ENCODE measurements at places on chromosomes 5 and 9. TPM values are rescaled to one million over a fixed set of nuclear protein-coding genes. Genes with fewer than 3 reads are reported as not detected.

The SFXN1 gene
- total RNA-seq: 18.1 TPM

DNA sequence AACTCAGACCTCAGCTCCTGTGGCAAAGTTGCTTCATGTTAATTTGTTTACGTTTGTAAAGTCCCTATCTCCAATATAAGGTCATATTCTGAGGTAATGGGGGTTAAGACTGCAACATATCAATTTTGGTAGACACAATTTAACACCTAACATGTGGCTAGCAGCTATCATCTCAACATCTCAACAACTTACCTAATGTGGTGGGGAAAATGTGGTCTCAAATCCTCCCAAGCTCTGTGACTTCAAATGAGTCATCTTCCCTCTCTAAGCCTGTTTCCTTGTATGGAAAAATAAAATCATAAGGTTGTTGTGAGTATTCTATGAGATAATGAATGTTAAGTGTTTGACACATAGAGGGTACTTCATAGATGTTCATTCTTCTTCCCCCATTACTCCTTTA lies 443.3 kb downstream of the CDK5RAP2 start:
- H3K4me3 ChIP-seq: no peak overlapping the region
- no peak overlapping the region for H3K27ac ChIP-seq
- no peaks in the 10 kb centered on the region for H3K27me3 ChIP-seq
- H3K4me1 ChIP-seq: no peaks in the 10 kb centered on the region
- no peak for DNase-seq

GRCh38 chr5:133957080-133957479 lies 11.3 kb downstream of the C5orf15 start:
- no peak overlapping the region for H3K4me3 ChIP-seq
- no peak overlapping the region for H3K27ac ChIP-seq
- peaks cover 53% of the 10 kb centered on the region for H3K36me3 ChIP-seq
- DNase-seq: no peak
- no peaks in the 10 kb centered on the region for H3K27me3 ChIP-seq

- no peaks in the 10 kb centered on the region for H3K36me3 ChIP-seq
- H3K4me3 ChIP-seq: no peak overlapping the region
- no peak for DNase-seq
- H3K27ac ChIP-seq: no peak overlapping the region
- H3K4me1 ChIP-seq: peaks cover 6% of the 10 kb centered on the region
- no peaks in the 10 kb centered on the region for H3K27me3 ChIP-seq
Measured at GRCh38 chr5:173622183-173623047, 6.0 kb upstream of the BOD1 start.

DNA sequence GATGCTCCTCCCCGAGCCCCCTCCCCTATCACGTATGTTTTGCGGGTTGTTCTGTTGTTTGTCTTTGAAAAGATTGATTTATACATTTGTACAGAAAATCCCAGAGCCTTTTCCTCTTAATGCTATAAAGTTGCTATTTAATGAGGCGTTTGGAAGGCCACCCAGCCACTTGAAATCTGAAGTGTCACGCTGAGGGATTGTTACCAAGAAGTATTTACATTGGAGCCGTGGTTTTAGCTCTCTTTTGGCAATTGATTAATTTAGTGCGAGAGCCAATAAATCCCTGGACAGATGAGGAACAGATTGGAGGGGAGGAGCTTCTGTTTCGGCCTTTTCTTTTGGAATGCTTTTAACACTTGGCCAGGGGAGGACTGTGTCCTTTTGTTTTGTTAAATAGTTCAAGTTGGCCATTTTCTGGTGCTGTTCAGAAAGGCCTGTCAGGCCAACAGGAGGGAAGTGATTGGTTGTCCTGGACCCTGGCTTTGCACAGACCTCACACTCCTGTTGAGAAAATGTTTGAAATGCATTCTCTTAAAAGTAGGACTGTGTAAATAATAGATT lies 250.2 kb downstream of the PDZD2 start:
- H3K36me3 ChIP-seq: no peaks in the 10 kb centered on the region
- DNase-seq: no peak
- H3K4me1 ChIP-seq: peaks cover 10% of the 10 kb centered on the region
- H3K27ac ChIP-seq: peak overlapping the region; percentile 9
- no peak overlapping the region for H3K4me3 ChIP-seq
- no peaks in the 10 kb centered on the region for H3K27me3 ChIP-seq

The RASGRF2 gene
- 6.7 TPM for total RNA-seq

The TCF7 gene
- total RNA-seq: 2.1 TPM

DNA sequence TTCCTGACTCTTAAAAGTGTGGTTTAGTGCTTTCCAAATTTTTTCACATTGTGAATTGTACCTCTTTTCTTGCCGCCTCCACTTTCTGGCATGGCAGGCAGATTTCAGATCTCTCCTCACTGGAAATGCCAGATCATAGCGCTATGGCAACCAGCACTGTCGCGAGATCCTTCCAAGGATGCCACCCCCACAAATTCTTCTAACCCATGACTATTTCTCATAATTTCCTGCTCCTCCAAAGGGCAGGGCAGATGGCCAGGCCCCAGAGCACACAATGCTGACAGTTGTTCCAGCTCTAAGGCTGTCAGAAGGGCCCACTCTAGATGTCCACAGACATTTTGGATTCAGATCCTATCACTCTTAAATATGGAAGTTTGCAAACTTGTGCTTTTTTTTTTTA lies 446.2 kb upstream of the RIOK2 start:
- H3K36me3 ChIP-seq: no peaks in the 10 kb centered on the region
- H3K4me3 ChIP-seq: no peak overlapping the region
- H3K27me3 ChIP-seq: no peaks in the 10 kb centered on the region

The SHISAL2B gene
- total RNA-seq: not detected

- H3K4me1 ChIP-seq: peaks cover 33% of the 10 kb centered on the region
- peaks cover 10% of the 10 kb centered on the region for H3K36me3 ChIP-seq
- no peaks in the 10 kb centered on the region for H3K27me3 ChIP-seq
- no peak overlapping the region for H3K4me3 ChIP-seq
- no peak for DNase-seq
Measured at GRCh38 chr5:14310901-14311300, 167.8 kb downstream of the TRIO start.

GRCh38 chr9:105119156-105119555 lies 125.3 kb upstream of the SLC44A1 start:
- H3K27ac ChIP-seq: no peak overlapping the region
- H3K4me1 ChIP-seq: no peaks in the 10 kb centered on the region
- DNase-seq: no peak
- H3K27me3 ChIP-seq: no peaks in the 10 kb centered on the region
- no peaks in the 10 kb centered on the region for H3K36me3 ChIP-seq

- H3K27me3 ChIP-seq: no peaks in the 10 kb centered on the region
- H3K36me3 ChIP-seq: no peaks in the 10 kb centered on the region
- H3K27ac ChIP-seq: peak overlapping the region; percentile 94
- H3K4me3 ChIP-seq: peak overlapping the region; percentile 90
- peaks cover 25% of the 10 kb centered on the region for H3K4me1 ChIP-seq
Measured at GRCh38 chr9:96566498-96567202, 53.0 kb downstream of the CDC14B start.

GRCh38 chr5:153809166-153809565 lies 229.5 kb downstream of the FAM114A2 start:
- H3K4me3 ChIP-seq: no peak overlapping the region
- no peaks in the 10 kb centered on the region for H3K36me3 ChIP-seq
- H3K4me1 ChIP-seq: no peaks in the 10 kb centered on the region
- no peak overlapping the region for H3K27ac ChIP-seq

DNA sequence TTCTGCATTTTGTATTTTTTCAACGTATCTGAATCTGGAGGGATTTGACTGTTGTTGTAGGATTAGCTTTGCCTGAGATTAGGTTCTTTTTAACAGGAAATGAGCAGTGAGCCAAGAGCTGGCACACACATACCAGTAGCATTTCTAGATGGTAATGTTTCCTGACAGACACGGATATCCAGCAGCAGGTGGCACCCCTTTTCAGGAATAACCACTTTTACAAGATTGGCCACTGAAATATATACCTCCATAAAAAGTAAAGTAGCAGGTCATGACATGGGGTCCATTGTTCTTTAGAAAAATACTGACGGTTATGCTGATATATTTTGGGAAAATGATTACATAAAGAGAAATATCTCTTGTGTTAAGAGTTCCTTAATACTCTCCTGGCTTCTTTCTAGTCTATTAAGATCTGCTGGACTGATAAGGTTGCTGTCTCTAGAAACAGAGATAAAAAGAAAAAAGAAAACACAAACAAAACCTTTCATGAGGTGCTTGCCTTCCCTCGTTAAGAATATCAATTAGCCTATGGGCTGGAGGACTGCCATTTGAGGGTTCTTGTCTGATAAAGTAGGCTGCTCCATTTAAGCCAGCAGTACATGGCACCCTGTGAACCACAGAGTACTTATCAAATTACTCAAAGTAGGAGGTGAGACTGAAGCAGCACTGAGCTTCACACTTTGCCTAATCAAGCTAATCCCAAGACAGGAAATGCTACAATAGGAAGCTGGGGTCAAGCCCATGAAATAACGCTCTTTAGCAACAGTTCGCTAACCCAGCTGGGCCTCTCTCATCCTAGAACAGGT lies 101.6 kb upstream of the PCA3 start:
- DNase-seq: no peak
- no peaks in the 10 kb centered on the region for H3K4me1 ChIP-seq

The C9orf153 gene
- 0.46 TPM for total RNA-seq

The FGF10 gene
- total RNA-seq: 3.7 TPM

GRCh38 chr9:124322618-124323432 lies 65.1 kb downstream of the NEK6 start:
- DNase-seq: no peak
- no peak overlapping the region for H3K4me3 ChIP-seq
- no peak overlapping the region for H3K27ac ChIP-seq
- H3K27me3 ChIP-seq: no peaks in the 10 kb centered on the region
- peaks cover 10% of the 10 kb centered on the region for H3K4me1 ChIP-seq

- H3K36me3 ChIP-seq: no peaks in the 10 kb centered on the region
- DNase-seq: no peak
- H3K27me3 ChIP-seq: no peaks in the 10 kb centered on the region
- peaks cover 6% of the 10 kb centered on the region for H3K4me1 ChIP-seq
- H3K4me3 ChIP-seq: no peak overlapping the region
Measured at GRCh38 chr9:72986522-72987116, 33.8 kb upstream of the ALDH1A1 start.

The SPINK6 gene
- not detected for total RNA-seq

The OMD gene
- total RNA-seq: 26.2 TPM

DNA sequence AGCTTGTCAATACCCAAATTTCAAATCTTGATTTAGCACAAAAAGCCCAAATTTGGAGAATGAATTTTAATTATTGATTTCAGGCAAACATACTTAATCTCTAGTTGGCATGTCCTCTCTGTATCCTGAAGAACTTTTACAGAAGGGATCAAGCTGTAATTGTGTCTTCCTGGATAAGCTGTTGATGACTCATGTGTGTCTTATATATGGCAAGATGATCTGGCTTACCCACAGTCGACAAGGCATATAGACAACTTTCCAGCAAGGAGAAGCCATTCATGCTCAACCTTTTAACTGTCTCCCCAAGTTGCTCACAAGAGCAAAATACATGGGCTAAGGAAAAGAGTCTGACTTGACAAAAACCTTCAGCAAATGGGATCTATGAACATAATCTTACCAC lies 112.5 kb upstream of the SLCO6A1 start:
- no peak overlapping the region for H3K27ac ChIP-seq
- no peaks in the 10 kb centered on the region for H3K4me1 ChIP-seq
- no peaks in the 10 kb centered on the region for H3K36me3 ChIP-seq
- DNase-seq: no peak

The POLR1E gene
- total RNA-seq: 36.8 TPM

DNA sequence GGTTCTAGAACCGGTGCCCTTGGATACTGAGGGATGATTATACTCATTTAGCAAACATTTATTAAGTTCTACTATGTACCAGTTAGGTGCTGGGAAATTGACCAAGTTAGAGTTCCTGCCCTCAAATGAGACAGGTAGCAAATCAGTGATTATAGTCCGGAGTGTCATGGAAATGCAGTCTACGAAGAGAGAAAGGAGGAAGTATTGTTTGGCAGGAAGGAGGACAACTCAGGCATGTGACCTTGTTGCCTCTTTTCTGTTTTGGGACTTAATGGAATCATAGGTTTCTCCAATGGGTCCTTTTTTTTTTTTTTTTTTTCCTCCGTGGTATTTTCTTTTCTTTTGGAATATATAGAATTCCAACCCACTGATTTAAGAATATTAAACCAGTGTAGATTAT lies 28.0 kb downstream of the OSTF1 start:
- H3K4me3 ChIP-seq: no peak overlapping the region
- H3K4me1 ChIP-seq: no peaks in the 10 kb centered on the region
- no peaks in the 10 kb centered on the region for H3K36me3 ChIP-seq
- H3K27ac ChIP-seq: no peak overlapping the region
- DNase-seq: no peak
- H3K27me3 ChIP-seq: no peaks in the 10 kb centered on the region

- no peaks in the 10 kb centered on the region for H3K27me3 ChIP-seq
- no peak for DNase-seq
- no peaks in the 10 kb centered on the region for H3K36me3 ChIP-seq
- no peaks in the 10 kb centered on the region for H3K4me1 ChIP-seq
Measured at GRCh38 chr5:38639377-38640358, 83.2 kb upstream of the LIFR start.

DNA sequence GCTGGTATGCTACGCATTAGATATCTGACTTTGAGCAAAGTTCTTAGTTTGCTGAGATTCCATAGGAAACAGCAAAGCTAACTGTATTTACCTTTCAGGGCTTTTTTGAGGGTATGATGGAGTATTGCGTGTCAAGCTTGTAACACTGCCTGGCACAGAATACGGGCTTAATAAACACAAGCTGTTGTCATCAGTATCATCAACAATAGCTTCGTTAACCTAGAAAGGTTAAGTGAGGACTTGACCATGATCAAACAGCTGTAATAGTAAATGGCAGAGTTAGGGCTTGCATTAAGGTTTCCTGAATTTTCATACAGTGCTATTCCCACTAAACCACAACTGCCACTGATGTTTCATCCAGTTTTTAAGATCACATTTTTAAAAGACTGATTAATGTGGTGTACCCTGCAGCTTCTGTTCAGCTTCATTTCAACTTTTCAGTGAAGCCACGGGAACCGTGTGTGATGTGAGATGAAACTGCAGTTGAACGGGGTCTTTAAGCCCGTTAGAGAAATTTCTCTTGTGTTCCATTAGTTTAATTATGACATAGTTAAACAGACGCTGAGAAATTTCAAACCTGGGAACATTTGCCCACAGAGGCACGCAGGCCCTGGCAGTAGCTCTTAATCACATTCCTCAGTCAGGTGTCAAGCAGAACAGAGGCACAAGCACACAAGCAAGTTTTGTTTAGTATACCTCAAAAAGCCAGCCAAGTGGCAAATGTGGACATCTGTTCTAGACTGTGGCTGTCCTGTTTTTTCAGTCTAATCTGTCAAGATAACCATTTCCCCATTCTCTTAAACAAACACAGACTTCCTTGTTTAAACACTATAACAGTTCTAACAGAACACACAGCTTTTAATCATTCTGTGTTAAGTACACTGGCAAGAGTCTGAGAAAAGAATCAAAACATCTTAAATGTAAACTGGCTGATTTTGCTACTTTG lies 147.1 kb downstream of the ZNF608 start:
- no peaks in the 10 kb centered on the region for H3K27me3 ChIP-seq
- no peak overlapping the region for H3K4me3 ChIP-seq
- peak overlapping the region; percentile 44 for H3K27ac ChIP-seq
- H3K4me1 ChIP-seq: peaks cover 28% of the 10 kb centered on the region
- no peak for DNase-seq

The FOXE1 gene
- not detected for total RNA-seq

- H3K4me3 ChIP-seq: no peak overlapping the region
- DNase-seq: no peak
- H3K36me3 ChIP-seq: no peaks in the 10 kb centered on the region
- H3K27ac ChIP-seq: no peak overlapping the region
- no peaks in the 10 kb centered on the region for H3K27me3 ChIP-seq
- H3K4me1 ChIP-seq: no peaks in the 10 kb centered on the region
Measured at GRCh38 chr9:4927043-4927471, 58.0 kb upstream of the JAK2 start.
